ENCODE measurements at places on chromosomes 2 and 18.

GRCh38 chr2:60530660-60531281, 22.7 kb downstream of the BCL11A start:
- peak; percentile 34 for DNase-seq

DNA sequence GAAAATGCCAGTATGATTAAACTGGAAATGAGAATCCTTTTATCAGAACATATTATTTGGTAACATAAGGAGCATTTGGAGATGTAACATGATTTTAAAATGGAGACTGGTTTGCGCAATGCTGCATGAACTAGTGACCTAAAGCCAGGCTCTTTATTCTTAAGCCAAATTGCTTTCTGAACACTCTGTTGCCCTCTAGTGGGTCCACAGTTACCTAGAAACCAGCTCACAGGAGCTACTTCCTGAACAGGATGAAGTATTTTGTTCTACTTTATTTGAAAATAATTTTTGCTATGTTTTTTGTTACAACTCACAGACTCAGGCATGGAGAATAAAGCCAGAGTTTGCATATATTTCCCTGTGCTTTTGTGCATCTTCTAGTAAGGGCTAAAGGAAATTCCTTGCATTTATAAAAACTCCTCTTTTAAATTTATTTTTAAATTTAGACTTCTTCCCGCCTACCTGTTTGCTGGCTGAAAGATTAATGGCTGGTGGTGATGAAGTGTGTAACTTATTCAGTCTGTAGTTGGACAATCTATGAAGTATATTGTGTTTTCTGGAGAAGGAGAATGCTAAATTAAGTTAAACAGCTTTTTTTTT, 146.7 kb downstream of the PARD3B start:
- peak; percentile 88 for DNase-seq

DNA sequence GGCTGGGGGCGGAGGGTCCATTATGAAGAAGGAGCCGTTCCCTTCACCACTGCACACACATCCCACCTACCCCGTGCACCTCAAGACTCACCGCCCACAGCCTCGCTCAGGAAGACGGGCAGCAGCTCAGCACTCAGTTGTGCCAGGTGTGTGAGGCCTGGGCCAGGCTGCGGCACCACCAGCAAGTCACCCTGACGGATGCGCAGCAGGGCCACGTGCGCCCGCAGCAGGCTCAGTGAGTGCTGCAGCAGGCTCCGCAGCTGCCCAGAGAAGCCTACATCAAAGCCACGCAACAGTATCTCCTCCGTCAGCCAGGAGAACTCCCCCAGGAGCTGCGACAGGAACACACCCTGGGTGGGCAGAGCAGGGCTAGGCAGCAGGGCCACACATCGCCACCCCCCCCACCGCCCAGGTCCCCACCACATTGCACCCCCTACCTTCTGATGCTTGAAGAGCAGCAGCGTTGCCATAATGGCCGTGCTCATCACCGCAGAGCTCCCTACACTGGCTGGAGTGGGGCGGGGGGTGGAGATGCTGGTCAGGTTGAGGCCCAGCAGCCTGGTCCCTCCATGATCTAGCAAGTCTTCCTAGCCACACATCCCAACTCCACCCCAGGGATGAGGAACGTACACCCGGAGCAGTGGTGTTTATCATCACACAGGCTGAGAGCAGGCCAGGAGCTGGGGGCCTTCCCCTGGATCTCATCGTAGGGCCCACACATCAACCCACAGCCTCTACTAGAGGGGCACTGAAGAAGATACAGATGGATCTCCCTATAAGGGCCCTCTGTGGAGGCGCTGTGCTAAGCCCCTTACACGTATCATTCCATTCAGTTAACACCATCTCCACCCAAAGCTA, 10.2 kb downstream of the GPAT2 start:
- DNase-seq: no peak

DNA sequence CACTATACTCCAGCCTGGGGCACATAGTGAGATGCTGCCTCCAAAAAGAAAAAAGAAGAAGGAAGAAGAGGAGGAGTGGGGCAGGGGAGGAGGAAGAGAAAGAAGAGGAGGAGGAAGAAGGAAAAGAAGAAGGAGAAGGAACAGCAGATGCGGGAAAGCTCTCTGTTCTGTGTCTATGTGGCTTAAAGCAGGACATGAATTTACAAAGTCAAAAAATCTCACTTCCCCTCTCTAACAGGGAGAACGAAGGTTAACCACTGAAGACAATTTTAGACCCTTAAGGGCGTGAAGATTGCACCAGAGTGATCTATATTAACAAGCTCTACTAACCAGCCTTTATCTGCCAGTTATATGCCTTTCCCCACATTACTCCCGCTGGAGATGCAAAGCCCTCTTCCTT, 258.9 kb downstream of the METTL4 start:
- DNase-seq: no peak

Data from PC-3 (cell line).